Pancreas (tissue), 10 donors: ENCODE measurements at places on chromosomes 2 and 18.
A peak's percentile ranks its signal among the peaks of the same experiment; 100 is the strongest.

- no peak for DNase-seq
Observed at GRCh38 chr2:223528036-223528435, 74.1 kb downstream of the SCG2 start.

- DNase-seq, result no peak
Observed at GRCh38 chr2:69993048-69993565, 31.7 kb upstream of the ASPRV1 start.

DNA sequence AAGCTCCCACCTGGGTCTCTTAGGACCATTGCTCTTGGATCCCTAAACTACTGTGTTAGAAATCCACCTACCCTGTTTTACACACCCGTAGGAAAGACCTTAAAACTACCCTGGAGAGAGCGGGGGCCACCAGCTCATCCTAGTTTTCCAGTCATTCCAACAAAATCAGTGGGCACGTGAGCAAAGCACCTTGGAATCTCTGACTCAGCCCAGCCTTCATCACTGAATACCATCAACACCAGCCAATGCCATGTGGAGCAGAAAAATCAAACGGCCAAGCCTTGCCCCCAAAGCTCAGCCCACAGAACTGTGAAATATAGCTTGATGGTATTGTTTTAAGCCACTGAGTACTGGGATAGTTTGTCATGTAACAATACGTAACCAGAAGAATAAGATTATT is 449.7 kb upstream of the CHAC2 start:
- DNase-seq, result no peak

- no peak for DNase-seq
Observed at GRCh38 chr2:224885291-224885690, 157.0 kb downstream of the DOCK10 start.

DNA sequence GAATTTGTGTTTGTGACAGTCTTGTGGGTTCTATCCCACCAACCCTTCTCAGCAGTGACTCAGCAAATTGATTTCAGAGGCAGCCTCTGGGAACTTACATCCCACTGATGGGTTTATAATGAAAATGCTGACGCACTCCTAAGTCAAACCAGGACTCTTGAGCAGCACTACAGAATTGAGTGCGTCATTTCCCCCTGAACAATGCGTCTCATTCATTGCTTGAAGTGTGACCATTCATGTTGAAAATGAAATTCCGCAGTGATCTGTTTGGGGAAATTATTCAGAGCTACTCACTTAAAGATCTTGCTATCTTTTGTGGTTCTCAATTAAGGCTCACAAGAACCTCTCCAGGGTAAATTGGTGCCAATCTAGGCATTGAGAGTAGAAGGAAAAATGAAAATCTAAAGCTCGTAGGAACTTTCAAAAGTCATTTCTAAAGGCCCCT is 417.7 kb upstream of the SLC14A2 start:
- DNase-seq, result no peak

DNA sequence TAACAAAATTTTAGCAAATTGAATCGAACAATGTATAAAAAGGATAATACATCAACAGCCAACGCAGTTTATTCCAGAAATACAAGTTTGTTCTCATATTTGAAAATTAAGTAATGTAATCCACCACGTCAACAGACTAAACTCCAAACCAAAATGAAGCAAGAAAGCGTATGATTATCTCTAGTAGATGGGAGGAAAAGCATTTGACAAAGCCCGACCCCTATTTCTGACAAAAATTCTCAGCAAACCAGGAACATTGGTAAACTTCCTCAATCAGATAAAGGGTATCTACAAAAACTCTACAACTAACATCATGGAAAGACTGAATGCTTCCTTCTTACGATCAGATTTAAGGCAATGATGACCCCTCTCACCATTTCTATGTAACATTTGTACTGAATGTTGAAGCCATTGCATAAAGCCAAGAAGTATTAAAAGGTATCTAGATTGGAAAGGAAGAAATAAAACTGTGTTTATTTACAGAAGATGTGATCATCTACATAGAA is 34.3 kb upstream of the MYCN start:
- DNase-seq, result no peak

DNA sequence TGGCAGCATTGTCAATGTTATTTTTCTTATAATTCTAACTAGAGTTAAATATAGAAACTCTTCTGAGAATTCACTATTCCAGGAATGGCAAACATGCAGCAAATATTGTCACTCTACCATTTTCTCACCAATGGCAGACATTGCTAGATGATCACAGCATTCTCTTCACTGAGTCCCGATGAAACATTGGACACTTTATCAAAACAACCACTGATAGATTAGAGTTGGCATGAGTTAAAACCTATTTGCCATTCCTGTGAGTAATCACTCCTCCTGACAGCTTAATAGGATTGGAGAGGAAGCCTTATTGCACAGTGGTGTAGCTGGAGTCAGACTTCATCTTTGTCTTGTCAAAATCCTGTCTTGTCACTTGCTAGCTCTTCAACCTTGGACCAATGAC is 163.9 kb upstream of the THUMPD2 start:
- no peak for DNase-seq

DNA sequence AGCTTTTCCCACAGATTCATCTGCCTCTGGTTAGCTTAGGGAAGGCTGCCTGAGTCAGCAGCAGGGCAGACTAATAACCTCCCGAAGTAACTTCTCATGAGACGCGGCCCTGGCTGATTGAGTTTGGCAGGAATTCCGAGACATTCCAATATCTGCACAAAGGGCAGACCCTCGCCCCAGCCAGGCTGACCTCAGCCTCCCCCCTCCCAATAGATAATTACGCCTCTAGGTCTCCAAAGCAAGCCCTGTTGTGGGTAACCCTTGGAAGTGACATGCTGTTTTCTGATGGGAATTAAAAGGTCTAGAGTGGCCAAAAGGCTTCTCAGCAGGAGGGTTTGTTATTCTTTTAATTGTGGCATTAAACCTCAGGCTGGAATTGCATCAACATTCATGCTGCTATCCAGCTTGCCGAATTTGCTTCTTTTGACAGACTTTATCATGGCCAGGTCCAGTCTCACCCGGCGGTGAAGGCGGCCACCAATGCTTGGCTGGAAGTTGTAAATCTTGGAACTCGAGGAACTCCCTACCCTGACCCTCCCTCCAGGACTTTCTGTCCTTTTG is 98.0 kb upstream of the SLC14A2 start:
- DNase-seq, result no peak

GRCh38 chr2:160022162-160022561 is 40.3 kb downstream of the PLA2R1 start:
- DNase-seq, result no peak

DNA sequence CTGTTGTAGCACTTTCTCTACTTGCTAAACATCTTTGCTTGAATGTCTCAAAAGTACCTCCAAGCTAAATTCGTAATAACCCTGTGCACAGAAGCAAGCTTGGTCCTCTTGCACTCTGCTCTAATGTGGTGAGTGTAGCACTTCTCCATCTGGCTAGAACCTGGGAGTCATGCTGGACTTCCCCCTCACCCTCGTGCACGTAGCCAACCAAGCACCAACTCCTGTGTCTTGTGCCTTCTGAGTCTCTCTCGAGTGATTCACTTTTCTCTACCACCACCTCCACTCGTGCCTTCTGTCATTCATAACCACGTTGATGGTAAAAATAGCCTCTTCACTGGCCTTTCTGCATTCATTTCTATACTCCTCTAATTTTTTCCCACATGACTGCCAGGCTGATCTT is 91.9 kb upstream of the KCNE4 start:
- DNase-seq, result no peak

DNA sequence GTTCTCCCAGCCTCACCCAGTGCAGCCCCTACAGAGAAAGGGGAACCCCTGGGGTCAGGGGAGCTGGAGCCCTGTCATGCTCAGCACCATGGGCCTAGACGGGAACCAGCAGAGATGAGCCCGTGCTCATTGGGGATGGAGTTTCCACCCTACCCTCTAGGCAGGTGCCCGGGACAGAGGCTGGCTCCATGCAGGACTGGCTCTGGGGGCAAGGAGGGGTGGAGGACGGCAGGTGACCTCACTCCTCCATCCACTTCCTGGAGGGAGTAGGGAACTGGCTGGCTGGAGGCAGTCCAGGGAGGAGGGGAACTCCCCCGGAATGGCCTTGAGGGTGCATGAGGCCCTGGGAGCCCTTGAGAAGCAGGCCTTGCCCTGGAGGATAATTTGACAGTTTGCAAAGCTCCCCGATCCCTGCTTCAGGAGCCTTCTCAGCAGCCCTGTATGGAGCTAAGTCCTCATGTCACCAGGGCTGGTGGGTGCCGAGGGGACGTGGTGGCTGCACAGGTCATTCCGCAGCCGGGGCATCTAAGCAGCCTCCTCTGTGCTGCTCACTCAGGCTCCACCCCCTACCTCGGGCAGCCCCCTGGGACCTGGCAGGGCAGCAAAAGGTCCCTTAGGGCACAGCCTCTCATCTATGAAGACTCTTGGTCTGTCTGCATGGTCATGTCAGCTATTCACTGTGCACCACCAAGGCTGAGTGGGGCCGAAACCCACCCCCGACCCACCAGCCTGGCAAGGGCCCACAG is 2.1 kb downstream of the NEURL3 start:
- DNase-seq, result peak; percentile 82

DNA sequence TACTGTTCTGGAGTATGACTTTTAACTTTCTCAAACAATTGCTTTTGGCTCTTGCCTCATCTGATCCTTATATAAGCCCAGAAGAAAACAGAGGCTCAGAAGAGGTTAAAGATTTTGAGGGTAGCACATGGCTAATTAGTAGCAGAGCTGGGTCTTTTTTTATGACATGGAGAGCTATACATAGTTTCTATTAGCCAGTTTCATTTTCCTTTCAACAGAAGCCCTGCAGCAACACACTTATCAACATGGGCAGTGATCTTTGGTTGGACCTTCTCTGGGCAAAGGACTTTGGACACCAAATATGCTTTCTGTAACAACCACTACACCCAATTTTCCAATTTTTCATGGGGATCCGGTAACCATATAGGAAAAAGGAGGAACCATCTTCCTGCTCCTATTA is 64.9 kb downstream of the NCKAP5 start:
- DNase-seq, result no peak

DNA sequence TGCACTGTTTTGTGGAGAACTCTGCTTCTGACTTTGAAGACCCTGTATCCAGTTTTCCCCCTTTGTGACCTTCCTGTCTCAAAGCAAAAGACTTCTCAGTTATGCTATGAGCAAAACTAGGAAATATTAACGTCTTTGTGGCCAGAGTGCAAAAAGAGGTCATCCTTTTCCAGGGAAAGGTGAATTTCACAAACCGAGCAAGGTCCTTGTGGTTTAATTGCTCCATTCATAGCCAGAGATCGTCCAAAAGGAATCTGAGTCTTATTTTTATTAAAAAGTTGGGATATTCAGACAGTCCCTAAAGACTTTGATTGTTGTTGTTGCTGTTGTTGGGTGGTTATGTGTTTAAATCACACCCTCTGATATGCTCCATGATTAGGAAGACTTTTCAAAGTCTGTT is 77.4 kb downstream of the NAB1 start:
- DNase-seq, result no peak

DNA sequence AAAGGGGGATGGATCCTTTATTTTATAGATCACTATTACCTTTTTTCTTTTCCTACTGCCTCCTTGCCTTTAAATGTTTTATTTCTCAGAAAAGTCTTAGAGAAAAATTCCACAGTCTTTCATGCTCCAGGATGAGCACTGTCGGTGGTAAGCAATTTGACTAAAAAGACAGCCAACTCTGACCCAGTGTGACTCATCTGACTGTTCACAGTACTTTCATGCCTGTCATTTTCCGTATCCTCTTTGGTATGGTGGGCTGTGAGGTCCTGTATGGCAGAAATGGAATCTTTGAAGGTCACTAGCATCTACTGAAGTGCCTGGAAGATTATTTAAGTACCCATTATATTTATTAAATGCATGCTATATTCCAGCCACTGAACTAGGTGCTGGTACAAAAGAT is 2.1 kb upstream of the RFTN2 start:
- no peak for DNase-seq

DNA sequence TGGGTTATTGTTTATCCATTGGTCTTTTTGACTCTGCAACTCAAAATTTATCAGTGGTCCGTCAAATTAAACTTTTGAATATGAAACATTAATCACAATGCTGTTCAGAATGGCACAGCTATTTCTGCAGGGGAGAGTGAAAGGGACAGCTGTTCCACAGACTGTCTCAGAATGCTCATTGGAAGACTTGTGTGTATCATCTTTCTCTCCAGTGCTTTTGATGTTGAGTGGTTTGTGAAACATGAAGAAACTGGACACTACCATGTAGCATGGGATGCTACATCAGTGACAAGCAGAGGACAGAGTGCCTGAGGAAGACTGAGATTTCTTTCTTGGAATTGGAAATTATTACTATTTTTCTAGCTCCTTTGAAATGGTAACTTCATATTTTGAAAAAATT is 115.7 kb downstream of the PLCL1 start:
- no peak for DNase-seq

DNA sequence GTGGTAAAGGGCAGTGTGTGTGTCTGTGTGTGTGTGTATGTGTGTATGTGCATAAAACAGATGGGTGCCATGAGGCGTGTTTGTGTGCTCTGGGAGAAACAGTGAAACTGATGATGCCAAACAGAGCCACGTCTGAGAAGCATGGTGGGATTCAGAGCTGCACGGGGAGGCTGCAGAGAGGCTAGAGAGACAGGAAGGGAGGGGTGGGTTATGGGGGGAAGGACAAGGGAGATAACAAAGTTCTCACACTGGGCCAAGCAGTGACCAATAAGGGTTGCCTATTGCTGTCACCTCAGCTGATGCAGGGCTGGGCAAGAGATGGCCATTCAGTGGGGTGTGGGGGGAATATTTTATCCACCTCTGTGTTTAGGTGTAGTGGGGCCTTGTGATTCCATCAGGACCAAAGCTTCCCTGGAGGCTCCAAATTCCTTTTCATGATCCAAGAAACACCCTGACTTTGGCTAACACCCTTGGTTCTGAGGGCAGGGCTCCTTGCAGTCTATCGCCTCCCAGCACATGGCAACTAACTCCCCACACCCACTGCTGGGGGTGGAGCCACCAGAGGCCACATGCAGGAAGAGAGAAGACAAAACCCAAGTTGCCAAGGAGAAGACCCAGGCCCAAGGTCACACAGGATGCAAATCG is 54.2 kb upstream of the POMC start:
- no peak for DNase-seq

- DNase-seq, result no peak
Observed at GRCh38 chr2:11315074-11315705, 29.2 kb downstream of the ROCK2 start.

DNA sequence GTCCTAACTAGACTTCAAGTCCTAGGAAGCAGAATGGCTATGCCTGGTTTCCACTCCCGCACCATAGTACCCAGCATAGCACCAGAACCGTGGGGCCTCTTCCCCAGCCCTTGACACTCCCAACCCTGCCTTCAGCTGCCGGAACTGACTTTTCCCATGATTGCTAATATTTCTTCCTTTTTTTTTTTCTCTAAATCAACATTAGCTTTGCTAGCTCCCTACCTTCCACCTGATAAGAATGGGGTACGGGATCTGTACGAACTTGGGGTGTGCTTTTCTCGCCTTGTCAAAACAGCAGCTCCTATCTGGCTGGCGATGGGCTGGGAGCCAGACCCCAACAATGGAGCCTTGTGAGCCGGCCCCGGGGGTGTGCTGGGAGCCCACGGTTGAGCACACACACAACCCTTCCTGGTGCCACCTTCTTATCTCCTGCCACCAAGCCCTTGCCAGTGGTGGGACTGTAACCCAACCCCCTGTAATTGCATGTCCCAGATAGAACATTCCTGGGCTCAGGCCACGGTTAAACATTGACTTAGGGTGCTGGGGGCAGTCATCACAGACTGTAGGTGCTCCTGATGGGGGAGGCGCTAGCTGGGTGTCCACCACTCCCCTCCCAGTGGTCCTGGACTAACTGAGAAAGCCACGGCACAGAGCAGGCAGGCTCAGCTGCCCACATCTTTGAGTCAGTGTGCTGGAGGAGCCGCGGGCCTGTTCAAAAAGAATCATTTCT is 213.0 kb upstream of the HAAO start:
- DNase-seq, result peak; percentile 79

- DNase-seq, result no peak
Observed at GRCh38 chr2:85750587-85751575, 2.9 kb upstream of the ATOH8 start.
